Adipocyte (in vitro differentiated cells): ENCODE measurements at places on chromosomes 3 and 15.

DNA sequence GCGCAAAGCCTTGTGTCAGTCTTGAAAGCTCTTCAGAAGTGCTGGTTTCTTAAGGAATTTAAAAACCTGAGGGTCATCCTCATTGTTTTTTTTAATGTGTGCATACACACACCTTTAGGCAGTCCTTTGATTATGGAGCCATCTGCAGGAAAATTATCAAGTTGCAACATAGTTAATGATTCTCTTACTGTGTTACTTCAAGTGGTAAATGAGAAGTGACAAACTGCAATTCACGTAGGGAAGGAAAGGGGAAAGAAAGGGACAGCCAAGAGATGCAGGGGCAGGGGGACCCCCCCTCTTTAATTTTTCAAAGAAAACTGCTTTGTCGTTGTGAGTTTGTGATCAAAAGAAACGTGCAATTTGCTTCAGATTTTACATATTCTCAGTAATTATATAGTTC lies 162.4 kb upstream of the CGNL1 start:
- peak; percentile 55 for DNase-seq

DNA sequence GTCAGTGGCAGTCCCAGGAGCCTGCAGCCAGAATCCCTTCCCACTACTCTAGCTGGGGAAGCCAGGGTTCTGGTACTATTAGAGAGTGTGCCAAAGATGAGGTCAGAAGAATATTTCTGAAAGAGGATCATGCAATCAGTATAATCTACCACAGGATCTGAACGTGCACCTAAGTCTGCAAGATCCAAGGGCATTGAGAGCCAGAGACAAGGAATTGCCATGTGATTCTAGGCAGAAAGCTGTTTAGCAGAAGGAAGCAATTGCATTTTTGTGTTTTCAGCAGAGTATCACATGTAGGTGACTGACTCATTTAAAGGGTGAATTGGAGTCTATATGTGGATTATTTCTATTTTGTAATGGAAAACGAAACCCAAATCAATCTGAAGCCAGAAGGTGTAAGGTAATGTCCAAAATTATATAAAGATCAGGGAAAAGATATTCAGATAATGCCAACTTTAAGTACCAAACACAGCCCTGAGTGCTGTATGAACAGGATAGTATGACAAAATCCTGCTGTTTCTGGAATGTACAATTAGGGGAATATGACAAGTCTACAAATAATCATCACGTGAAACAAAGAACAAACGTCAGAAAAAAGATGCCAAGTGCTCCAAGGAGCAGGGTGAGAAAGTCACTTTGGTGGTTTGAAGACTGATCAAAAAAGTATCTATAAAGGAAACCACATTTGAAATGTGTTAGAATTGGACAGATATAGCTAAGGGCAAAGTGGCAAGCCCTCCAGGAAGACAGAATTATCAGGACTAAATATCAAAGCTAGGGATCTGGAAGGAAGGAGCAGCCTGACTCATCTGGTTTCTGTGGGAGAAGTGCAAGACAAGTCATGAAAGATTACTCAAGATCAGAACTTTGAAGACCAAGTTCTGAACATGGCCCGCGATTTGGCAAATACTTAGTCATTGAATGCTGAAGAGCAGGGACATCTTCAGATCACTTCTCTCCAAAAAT lies 1036.6 kb downstream of the NTRK3 start:
- DNase-seq, result no peak

GRCh38 chr3:76502076-76502475 lies 537.8 kb upstream of the ROBO2 start:
- no peak for DNase-seq

DNA sequence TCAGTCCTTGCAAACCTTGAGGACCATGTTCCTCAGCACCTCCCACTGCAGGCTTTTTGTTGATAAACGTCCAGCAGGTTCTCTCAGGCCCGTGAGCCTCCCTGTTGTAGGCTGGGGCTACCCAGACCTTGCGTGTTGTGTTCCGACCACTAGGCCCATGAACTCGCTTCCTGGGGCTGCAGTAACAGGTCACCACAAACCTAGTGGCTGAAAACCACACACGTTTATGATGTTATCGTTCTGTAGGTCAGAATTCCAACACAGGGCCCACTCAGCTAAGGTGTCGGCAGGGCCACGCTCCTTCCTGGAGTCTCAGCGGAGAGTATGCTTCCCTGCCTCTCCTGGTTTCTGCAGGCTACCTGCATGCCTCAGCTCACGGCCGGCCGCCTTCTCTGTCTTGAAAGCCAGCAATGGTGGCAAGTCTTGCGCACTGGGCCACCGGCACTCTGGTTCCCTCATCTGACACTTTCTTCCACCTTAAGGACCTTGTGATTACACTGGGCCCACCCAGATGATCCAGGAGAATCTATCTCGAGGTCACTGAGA lies 60.8 kb downstream of the ATP10A start:
- DNase-seq, result no peak

DNA sequence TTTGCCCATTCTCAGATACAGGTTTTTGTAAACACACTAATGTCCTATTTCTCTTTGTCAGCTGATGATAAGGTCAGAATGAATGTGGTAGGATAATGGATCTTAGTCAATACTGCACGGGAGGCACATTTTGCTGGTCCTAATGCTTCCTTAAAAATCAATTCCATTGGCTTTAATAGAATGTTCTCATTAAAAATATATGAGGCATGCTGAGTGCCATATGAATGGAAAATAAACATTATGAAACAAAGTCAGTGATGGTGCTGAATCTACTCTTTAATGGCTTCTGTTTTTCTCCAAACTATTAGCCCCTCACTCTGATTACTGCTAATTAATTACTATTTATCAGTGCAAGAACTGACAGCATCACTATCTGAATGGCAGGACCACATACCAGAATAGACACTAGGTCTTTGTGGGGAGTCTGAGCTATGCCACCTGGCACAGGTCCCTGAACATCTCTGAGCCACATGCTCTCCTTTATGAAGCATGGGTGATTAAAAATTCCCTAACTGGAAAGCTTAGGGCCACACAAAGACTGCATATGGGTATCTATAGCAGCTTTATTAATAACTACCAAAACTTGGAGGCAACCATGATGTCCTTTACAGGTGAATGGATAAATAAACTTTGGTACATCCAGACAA lies 278.9 kb downstream of the MEX3B start:
- no peak for DNase-seq

GRCh38 chr3:176789947-176790346 lies 407.3 kb downstream of the TBL1XR1 start:
- DNase-seq, result no peak

- DNase-seq, result no peak
These were observed 79.5 kb upstream of the ZNF385D start for GRCh38 chr3:21830541-21830940.

DNA sequence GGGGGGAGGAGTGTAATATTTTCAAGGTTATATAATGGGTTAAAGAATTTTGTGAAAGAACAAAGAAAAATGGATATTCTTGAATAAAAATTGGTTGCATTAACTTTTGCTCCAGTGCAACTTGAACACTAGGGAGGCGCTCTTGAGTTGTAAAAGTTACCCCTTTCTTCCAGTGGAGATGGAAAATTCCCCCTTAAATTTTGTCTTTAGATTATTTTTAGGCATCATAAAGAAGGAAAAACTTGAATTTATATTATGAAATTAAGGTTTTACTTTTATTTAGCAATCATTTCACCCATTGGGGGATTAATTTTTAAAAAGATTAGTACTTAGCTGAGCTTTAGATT lies 550 bp upstream of the CHD2 start:
- DNase-seq, result no peak

DNA sequence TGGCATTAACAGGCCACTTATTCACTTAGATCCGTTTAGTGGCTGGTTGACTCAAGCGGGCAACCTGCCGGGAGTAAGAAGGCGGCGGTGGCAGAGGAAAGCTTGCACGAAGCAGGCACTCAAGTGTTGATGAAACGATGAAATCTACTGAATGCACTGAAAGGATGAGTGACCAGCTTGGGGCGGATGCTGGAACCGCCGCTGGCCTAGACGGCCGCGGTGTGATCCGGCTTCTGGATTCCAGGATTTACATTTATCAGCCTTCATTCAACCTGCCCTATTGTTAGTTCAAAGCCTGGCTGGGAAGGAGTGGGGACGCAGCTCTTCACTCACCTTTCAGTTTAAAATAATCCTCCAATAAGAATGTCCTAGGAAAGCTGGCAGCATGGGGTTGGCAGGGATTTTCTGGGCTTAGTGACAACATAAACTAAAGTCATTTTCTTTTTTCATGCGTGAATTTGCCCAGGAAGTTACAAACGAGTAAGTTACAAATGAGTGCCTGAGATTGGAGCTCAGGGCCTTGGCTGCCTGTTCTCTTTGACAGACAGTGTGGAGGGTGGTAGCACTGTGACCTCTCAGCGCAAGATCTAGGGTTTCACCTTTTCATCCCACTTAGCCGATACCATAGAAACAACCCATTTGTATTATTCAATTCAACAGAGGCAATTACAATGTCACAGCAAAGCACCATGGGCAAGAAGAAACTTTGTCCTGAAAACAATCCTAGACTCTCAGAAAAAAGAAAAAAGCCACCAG lies 1.1 kb upstream of the PLCH1 start:
- DNase-seq, result no peak

DNA sequence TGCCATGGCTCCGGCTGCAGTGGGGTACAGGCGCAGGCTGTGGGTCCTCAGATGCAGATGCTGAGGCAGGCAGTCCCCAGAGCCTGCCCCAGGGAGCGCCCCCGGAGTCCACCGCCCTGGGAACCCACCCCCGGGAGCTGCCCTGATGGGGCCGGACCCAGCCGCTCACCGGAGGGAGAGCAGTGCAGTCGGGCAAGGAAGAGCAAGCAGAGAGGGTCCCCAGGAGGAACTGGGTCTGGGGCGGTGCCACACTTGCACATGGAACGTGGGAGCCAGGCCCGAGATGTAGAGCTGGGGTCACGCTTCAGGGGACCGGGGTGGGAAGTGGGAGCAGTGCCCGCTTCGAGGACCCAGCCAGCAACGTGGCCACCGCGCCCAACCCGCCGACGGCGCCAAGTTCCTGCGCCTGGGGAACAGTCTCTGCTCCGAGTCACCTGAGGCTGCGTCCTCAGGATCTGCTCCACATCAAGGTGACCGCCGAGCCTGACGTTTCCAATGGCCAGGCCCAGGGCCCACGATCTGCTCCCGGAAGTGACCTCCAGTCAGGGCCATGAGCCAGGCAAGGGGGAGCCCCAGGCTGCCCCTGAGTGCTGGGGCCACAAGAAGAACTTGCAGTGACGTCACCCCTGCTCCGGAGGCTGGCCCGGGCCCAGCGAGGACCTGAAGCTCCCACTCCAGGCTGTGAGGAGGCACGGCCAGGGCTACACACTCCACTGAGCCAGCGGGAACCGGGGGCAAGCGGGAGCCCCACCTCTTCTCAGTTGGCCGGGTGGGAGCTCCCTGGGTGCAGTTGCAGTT lies 27.0 kb upstream of the TFG start:
- no peak for DNase-seq

DNA sequence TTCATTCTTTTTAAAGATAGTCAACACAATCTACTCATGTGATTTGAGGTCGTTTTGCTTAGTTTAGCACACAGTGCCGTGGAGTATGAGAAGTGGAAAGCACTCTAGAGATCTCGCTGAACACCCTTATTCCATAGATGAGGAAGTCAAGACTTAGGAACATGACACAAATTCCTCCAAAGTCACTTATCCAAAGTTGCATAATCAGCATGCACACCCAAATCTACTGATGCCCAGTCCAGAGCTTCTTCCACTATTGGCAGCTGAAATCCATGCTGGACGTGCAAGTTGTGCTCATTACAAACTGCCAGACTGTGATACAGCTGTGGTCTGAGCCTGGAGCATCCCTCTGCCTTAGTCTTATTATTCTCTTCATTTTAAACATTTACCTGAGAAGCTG lies 83.5 kb upstream of the ZNF280D start:
- no peak for DNase-seq

DNA sequence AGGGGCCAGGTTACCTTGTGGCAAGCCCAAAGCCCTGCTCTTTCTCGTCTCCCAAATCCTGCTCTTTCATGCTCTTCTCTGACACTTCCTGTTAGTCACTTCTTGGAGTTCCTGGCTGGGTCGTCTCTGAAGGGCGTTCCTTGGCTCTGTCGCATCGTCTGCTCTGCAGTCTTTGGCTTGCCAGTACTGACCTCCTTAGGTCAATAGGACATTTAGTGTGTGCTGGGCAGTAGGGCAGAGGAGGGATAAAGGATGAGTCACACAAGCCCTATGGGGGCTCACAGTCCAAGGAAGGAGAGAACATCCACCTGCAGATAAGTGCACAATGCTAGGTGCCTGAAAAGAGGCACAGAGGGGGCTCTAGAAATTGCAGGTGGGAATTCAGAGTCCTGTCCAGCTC lies 87.5 kb downstream of the FAM43A start:
- DNase-seq, result no peak

DNA sequence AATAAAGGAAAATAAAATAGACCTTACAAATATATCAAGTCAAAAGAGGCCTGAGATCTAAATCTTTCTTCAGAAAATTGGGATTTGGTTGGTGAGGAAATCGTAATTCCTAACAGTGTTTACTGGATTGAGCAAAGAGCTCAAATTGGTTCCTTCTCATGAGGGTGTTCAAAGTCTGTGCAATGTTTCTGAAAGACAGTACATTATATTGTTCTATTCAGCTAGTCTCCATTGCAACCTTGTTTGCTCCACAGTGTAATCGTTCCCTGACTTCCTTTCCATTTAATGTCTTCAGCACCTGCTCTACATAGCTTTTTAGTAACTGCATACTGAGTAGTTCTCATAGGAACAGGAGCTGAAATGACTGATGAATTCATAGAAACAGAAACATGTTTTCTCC lies 326.8 kb downstream of the SUCLG2 start:
- DNase-seq, result no peak

DNA sequence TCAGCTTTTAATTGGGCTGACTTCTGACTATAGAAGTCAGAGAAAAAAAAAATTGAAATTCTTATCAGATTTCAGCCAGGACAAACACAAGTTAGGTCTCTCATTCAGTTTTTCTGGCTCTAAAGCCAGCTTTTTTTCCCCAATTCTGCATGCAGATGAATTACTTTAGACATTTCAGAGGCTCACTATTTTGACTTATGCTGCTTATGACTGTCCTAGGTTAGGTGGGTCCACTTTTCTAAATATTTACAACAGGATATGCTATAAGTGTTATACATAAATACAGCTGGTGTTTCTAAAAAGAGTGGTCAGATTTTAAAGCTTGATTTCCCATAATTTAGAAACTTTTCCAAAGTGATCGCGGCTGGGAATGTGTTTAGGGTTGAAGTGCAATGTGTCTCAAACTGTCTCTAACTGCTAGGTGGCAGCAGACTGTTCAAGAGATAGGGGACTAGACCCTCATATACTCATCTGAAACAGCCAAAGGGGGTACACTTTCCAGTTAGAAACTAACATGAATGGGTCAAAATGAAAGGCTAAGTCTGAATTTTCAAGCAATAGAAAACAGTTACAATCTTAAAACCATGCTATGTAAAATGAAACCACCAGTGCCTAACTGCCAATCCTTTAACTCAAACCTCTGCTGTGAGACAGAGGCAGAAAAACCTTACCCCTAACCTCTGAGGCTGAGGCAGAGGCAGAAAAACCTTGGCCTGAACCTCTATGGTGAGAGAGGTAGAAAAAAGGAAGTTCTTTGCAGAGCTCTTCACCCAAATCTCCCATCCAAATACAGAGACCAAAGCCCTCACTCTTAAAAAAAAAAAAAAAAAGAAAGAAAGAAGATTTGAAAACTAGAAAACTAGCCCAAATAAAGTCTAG lies 596.0 kb downstream of the NTRK3 start:
- DNase-seq, result no peak

- no peak for DNase-seq
These were observed 6.9 kb downstream of the SHF start for GRCh38 chr15:45180648-45181436.

- no peak for DNase-seq
These were observed 5.8 kb downstream of the ST3GAL6 start for GRCh38 chr3:98768961-98769360.

- no peak for DNase-seq
These were observed 71.1 kb downstream of the PLXNA1 start for GRCh38 chr3:127053979-127054378.

GRCh38 chr15:87120555-87120954 lies 1040.9 kb downstream of the AGBL1 start:
- no peak for DNase-seq
